Uterus (tissue), 4 donors: ENCODE measurements at places on chromosomes 16 and 17. TPM values are rescaled to one million over a fixed set of nuclear protein-coding genes. Genes with fewer than 3 reads are reported as not detected.

- DNase-seq: no peak
These were observed 218.8 kb downstream of the RAB11FIP4 start for GRCh38 chr17:31609996-31610910.

Gene PRR35
- not detected for total RNA-seq

GRCh38 chr17:63741408-63742173 lies at the start of gene STRADA:
TSS of gene STRADA (minus strand) at chr17:63741799. CDS start at chr17:63728369, 13,430 bp downstream.
- peak; percentile 98 for DNase-seq

GRCh38 chr16:66516509-66516807 lies 33.5 kb downstream of the TK2 start:
- DNase-seq: no peak

Gene PIK3R5
- 5.6 TPM for total RNA-seq

DNA sequence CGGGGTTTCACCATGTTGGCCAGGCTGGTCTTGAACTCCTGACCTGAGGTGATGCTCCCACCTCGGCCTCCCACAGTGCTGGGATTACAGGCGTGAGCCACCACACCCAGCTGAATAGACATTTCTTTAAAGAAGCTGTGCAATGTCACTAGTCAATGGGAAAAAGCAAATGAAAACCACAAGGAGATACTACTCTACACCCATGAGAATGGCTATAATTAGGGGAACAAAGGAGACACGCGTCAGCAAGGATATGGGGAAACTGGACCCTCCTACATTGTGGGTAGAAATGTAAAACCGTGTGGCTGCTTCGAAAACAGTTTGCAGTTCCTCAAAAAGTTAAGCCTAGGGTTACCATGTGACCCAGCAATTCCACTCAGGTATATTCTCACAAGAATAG lies 103.4 kb downstream of the VPS53 start:
- no peak for DNase-seq

GRCh38 chr16:10892782-10893318 lies 15.8 kb downstream of the CIITA start:
- no peak for DNase-seq

GRCh38 chr16:84667600-84668309 lies 19.4 kb downstream of the KLHL36 start:
- DNase-seq: no peak

Gene DDX28
- 9.7 TPM for total RNA-seq

DNA sequence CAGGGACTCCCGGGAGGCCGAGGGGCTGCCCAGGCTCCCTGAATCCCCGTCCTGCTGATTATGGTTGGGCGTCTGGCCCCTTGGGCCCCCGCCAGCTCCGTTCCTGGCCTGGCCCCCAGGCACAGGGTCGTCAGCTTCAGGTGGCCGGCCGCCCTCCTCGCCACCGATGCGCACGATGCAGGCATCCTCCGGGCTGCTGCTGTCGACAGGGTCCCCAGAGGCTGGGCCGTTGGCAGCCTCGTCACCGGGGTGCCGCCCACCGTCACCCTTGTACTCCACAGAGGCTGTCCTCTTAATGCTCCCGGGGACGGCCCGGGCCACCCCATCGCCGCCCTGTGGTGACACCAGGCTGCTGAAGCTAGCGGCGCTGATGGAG lies 60.4 kb downstream of the PRMT7 start:
- DNase-seq: no peak

DNA sequence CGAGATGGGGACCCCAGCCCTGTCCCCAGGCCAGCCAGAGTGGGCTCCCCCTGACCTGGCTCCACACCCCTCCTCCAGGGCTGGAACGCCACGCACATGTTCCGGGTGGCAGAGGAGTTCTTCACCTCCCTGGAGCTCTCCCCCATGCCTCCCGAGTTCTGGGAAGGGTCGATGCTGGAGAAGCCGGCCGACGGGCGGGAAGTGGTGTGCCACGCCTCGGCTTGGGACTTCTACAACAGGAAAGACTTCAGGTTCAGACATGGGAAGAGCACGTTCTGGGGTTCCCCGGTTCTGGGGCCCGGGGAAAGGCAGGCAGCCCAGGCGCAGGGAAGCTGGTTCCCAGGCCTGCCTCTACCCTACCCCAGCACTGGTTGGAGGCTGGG lies 4.6 kb downstream of the ACE start:
- DNase-seq: no peak

Gene TSNAXIP1
- total RNA-seq: 2.7 TPM

DNA sequence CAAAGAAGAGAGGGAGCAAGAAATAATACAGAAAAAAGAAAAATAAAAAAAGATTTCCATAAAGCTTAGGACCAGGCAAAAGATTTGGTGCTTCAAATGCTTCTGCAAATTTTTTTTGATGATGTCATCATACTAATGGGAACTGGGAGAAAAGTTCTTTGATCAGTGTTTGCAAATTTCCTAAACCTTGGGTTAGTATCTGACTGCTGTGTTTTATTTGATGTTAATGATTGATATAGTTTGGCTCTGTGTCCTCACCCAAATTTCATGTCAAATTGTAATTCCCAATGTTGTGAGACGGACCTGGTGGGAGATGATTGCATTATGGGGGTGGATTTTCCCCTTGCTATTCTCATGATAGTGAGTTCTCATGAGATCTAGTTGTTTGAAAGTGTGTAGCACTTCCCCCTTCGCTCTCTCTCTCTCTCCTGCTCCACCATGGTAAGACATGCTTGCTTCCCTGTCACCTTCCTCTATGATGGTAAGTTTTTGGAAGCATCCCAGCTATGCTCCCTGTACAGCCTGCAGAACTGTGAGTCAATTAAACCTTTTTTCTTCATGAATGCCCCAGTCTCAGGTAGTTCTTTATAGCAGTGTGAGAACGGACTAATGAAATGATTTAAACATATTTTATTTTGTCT lies 72.6 kb downstream of the TMEM100 start:
- DNase-seq: no peak
